Stimulated activated CD4-positive, alpha-beta T cell treated with anti-CD3 and anti-CD28 coated beads, Interleukin-4, amount 100 ng/mL, for 1 hour (primary cell): ENCODE measurements at places on chromosomes 7 and 10.

GRCh38 chr10:5620966-5621365, 45.4 kb downstream of the ASB13 start:
- no peak for DNase-seq

DNA sequence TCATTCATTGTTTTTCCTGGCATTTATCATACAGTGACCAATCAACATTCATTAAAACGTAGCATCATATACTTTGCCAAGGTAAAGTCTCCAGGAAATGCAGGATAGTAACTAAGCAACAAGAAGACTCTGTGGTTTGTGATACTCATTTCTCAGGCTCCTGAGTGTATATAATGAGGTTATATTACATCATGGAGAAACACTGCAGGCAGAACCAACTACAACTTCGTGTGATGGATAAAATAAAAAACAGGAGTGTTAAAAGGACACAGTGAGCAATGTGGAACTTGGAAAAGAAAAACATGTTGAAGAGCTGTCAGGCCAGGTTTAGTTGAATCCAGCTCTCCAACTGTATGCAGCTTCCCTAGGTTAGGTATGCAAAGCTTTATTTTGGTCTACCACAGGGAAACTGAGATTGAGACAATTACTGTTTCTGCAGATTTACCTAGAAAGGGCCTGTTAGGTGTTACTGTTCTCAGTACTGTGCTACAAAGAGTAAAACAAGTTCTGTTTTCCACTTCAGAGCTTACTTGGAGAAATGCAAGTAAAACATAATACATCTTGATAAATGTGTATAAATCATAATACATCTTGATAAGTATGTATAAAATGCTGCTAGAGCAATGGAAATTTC, 7.8 kb upstream of the CCNY start:
- no peak for DNase-seq

- no peak for DNase-seq
Observed at GRCh38 chr7:138074121-138074520, 2.1 kb upstream of the AKR1D1 start.

- DNase-seq, result no peak
Observed at GRCh38 chr10:48903151-48903550, 36.5 kb downstream of the LRRC18 start.

DNA sequence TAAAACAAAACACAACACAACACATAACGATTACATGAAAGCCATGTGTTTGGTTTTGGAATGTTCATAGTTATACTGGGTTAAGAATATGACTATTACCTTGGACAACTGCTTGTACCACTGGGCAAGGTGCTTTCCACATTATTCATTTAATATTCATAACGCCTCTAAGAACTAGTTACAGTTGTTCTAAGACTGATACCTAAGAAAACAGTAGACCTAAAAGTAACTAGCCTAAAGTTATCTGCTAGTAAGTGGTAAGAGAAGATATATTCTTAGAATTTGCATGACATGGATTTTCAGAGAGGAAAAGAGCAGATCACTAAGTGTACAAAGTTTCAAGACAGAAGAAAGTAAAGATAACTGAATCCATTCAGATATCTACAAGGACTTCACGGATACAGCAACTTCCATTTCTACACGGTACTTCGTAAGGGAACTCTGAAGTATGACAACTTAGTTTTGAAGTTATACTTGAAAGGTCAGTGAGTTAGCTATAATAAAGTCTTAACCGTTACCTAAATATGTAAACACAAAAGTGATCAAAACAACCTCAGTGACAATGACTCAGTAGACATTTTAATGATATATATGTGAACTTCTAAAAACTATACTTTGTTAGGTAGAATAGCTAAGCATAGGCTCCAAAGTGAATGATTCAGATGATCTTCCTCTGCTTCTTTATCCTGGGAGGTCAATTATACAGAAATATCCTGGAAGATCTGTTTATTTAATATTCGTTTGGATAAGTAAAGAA, 65.1 kb downstream of the MINDY3 start:
- no peak for DNase-seq
